ENCODE measurements at places on chromosomes 3 and 15.

- DNase-seq = no peak
These were observed 10.0 kb upstream of the SNTN start for GRCh38 chr3:63642488-63642887.

GRCh38 chr15:85415783-85416182 lies 35.4 kb downstream of the AKAP13 start:
- DNase-seq = no peak

DNA sequence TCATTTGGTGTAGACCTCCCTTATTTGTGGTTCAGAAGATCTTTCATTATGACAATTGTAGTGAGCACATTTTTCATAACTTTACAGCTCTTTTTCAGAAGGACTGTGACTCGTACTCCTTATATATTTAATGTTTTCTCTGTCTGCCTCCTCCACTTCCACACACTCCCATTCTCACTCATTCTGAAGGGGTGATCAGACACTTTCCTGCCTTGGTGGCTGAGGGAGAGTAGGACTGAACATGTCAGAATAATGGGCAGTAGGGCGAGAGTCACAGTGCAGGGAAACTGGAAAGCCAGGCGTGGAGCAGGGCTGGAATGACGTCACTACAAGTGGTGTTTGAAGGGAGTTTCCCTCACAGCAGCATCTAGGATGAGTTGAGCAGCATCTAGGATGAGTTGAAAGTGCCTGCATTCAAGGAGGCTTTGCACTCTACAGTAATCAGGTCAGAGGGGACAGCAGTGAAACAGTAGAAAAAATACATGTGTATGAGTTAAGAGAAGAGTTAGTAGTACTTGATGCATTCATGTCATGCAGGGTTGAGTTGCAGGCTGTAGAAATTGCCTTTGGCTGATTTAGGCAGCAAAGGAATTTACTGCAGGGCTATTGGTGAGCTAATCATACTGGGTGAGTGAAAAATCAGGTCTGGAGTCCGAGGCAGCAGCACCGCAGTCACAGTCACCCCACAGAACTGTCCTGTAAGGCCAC lies 36.3 kb upstream of the FBXL22 start:
- DNase-seq = no peak

- no peak for DNase-seq
These were observed 12.6 kb upstream of the FRMD5 start for GRCh38 chr15:44207643-44208042.

DNA sequence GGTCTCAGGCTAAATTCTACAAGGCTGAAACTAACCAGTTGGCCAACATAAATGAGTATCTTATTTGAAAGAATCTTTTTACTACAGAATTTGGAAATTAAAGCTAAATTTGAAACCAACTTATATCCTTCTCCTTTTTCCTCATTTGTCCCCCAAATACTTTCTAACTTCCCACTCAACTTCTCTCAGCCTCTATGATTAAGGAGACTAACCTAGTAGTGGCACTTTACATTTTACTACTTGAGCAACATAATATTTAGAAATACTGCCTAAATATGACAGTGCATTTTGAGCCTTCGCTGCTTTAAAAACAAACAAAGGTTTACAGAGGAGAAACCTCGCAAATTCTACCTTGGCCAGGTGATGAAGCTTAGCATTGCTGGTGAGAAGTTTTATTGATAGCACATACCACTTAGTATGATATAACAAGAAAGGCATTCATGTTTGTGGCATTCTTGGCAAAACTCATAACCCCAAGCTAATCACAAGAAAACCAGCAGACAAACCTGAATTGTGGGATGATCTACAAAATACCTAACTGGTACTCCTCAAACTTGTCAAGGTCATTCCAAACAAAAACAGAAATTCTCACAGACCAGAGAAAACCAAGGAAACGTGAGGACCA lies 432.1 kb upstream of the CFAP20DC start:
- DNase-seq = no peak

GRCh38 chr3:9130345-9131305 lies 118.8 kb downstream of the SRGAP3 start:
- DNase-seq = no peak

DNA sequence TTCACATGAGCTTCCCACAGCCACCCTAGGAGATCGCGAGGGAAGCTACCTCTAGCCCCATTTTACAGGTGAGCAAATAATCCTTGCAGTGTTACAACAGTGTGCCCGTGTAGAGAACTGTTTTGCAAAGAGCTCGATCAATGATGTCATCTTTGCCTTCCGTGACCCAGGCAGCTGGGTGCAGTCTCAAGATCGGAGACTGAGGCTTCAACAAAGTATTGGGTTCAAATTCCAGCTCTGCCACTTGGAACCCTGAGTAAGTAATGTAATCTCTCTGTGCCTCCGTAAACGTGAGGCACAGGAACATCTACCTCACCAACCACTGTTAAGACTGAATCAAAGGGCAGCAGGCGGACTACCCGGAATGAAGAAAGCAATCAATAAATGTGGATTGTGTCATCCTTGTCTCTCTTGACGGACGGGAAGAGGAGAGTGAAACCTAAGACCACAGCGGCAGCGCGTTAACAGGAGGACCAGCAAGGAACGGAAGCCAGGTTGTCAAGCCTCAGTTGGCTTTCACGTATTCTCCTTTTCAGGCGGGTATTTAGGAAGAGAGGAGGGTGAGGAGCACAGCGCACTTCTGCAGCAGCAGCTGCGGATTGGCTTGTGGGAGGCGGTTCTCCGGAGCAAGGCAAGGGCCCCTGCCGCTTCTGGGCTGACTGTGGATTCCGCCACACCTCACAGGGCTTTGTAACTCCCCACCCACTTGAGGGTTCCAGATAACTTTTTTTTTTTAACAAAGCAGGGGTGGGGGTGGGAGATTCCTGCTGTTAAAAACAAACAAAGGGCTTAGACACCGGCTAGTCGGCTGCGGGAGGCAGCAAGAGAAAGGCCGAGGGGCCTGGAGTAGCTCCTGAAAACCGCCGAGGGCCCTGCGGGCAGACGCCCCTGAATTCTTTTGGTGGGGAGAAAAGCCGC lies 1.5 kb upstream of the SMAD3 start:
- DNase-seq = peak; percentile 37

- DNase-seq = no peak
These were observed 59.0 kb upstream of the GSK3B start for GRCh38 chr3:120153294-120153693.

DNA sequence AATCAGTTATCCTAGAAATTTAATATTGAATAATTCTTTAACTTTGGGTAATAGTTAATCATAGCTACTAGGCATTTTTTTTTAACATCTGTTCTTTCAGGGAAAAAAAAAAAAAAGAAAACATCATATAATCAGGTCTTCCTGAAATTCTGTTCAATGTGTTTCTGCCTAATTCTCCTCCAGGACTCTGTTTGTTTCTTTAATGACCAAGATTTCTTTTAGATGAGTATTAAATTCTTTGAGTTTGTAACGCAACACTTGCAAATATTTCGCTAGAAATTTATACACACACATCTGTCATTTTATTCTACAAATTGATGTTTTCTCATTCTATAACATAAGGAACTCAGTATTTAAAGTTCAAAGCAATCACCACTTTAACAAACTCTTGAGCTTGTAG lies 56.7 kb downstream of the ALCAM start:
- no peak for DNase-seq

GRCh38 chr3:23607184-23607847 lies 198.4 kb upstream of the UBE2E1 start:
- DNase-seq = no peak

DNA sequence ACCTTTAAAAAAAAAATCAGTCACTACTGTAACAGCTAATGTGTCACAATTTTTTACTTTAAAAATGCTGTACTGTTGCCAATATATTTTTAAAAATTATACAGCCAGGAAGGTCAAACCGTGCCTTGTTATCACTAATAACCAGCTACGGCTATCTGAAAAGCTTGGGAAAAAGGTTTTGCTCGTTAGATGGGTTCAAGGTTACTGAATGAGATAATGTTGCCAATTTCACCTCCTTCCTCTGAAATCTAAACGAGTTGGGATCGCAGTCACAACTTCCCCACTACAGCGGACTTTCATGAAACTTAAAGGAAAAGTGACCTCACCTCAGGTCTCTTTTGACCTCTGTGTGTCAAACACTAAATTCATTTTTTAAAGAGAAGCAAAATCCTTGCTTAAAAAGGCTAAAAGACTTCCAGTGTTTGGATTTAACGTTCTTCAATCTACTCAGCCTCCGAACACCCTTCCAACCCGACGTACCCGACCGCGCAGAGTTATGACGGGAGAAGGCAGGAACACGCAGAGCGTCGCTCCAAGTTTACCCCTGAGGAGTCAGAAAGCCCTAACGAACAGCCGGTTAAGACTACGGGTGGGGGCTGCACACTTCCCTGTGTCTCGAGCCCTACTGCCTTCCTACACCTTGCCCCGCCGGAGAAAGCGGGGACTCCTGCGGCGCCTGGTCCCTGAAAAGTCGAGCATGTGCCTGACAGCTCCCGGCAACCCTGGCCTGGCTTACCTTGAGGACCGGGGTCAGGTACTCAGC lies 860 bp downstream of the ATG3 start:
- DNase-seq = peak; percentile 57

GRCh38 chr3:113844622-113845222 lies 6.1 kb downstream of the GRAMD1C start:
- DNase-seq = no peak

Data from activated CD4-positive, alpha-beta T cell treated with anti-CD3 and anti-CD28 coated beads, Interleukin-2, amount 50 U/mL, for 4 hours (primary cell).